AG10803 (cell line): ENCODE measurements at places on chromosomes 5 and 9.

DNA sequence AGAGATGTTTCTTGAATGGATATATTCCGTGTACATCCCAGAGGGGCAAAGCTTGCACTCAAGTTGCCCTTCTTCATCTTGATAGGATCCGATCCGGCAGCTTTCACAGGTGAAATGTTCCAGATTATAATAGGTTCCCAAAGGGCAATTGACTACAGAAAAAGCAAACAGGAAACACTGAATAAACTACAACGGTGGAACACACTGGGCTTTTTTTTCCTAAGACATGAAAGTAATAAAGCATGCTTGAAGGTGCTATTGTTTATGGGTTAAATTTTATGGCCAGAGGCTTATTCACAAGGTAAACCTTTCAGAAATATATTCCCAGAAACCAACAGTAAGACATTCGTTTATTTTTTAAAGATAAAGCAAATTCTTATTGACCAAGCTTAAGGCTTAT is 110.6 kb downstream of the SVEP1 start:
- DNase-seq: no peak

GRCh38 chr9:111413996-111414395 is 70.2 kb downstream of the ECPAS start:
- no peak for DNase-seq

DNA sequence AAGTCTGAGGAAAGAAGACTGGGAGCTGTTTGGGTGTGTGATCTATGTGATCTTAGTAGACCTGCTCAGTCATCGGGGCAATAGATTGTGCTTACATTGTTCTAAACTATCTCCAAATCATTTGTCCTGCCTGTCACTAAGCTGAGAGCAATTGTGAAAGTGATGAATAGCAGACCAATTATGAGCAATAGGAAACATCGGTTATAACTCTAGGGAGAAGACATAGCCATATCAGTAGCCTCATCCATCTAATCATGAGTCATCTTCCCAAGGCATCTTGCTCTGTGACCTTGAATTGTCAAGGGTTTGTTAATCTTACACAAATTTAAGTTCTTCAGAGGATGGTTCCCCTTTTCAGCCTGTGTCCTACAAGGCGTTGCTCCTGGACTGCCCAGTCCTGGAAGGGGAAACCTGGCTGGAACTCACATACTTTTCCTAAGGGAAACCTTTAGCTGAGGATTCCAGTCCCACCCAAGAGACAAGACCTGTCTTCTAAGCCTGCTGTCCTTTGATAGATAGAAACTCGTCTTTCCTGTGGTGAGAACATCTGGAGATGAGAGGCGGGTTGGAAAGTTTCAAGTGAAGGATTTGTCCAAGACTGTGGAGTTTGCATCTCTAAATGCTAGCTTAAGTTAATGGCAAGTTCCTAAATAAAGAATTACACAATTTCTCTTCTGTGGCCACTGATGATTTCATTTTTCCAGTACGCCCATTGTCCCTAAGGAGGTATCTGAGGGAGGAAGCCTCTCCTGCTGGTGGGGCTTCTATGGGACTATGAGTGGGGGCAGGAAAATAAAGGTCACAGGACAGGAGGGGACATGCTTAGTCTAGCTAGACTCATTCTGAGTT is 53.9 kb upstream of the TRIM32 start:
- DNase-seq: peak; percentile 67

- no peak for DNase-seq
These were observed 512.2 kb upstream of the GRIA1 start for GRCh38 chr5:152978141-152978835.

DNA sequence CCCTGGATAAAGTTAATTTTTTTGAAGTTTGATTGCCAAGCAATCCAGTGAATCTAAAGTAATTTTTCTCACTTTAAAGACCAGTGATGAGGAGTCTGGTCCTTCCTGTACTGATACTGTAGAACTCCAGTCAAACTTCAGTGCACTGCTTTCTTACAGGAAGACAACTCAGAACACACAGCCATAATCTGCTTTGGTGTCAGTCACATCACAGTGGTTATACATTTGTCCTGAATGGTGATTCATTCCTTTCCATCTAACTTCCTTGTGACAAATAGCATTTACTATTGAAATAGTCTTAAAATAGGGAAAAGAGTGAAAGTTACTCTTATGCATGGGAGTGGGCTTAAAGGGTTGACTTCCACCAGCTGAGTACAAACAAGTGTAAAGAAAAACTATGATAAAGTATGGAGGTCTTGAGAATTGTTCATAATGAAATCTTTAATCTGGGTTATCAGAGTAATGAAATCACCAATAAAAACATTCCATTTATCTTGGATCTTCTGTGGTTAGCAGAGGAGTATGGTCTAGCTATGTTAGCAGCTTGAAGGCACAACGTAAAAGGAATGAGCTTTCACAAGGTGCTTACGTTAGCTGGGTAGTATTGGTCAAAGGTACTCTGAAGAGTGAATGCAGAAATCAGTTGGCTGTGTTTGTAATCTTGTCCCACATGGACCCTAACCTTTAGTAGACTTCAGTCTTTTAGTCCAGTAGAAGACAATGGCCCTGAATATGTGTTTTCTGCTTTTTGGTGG is 41.5 kb downstream of the DCP2 start:
- no peak for DNase-seq

GRCh38 chr9:19913151-19913550 is 124.3 kb upstream of the SLC24A2 start:
- no peak for DNase-seq

GRCh38 chr9:123472862-123473614 is 117.0 kb downstream of the CRB2 start:
- peak; percentile 9 for DNase-seq

DNA sequence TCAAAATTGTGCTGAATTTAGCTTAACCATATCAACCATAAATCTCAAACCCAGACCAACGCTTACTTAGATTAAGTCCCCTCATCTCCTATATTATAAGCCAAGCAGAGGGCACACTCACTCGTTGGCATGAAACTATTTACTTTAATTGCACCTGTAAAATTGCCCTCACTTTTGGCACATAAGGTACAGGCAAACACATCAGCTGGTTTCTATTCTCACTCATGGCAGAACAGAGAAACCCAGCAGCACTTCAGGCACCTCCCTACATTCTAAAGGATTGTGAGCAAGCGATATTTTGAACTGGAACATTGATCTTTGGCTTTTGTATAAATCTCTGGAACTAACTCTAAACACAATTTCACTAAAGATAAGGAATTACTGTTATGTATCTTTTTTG is 845.6 kb upstream of the CDH6 start:
- no peak for DNase-seq

- no peak for DNase-seq
These were observed 9.6 kb upstream of the C1QTNF2 start for GRCh38 chr5:160380041-160380440.

GRCh38 chr5:148125641-148126040 is 42.7 kb upstream of the SPINK14 start:
- DNase-seq: no peak

DNA sequence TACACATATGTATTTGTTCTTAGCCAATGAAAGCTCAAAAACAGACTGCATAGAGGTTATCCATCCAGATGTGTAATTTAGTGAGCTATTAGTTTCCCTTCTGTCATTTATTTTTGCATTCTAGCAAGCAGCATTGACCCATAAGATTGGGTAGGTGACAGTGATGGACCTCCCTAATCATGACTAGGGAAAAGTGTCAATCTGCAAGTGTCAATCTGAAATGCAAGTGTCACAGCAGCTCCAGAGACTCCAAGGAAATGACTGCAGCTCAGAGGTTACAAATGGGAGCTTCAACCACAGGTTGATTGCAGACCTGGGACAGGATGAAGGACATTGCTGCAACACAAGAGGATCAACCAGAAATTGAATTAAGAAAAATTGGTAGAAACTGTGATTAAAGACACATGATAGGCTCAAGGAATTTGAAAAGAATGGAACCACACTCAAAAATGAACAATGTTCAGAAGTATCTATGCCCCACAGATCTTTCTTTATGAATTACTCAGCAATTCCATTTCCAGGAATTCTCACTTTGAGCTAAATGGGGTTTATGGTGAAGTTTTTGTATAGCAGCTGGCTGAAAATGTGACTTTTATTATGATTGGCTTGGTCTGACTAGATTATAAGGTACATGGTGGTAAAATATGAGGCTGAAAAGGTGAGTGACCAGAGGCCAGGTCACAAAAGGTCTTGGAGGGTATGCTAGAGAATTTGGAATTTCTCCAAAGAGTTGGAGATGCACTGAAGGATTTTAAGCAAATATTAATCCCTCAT is 59.6 kb upstream of the HTR4 start:
- no peak for DNase-seq

DNA sequence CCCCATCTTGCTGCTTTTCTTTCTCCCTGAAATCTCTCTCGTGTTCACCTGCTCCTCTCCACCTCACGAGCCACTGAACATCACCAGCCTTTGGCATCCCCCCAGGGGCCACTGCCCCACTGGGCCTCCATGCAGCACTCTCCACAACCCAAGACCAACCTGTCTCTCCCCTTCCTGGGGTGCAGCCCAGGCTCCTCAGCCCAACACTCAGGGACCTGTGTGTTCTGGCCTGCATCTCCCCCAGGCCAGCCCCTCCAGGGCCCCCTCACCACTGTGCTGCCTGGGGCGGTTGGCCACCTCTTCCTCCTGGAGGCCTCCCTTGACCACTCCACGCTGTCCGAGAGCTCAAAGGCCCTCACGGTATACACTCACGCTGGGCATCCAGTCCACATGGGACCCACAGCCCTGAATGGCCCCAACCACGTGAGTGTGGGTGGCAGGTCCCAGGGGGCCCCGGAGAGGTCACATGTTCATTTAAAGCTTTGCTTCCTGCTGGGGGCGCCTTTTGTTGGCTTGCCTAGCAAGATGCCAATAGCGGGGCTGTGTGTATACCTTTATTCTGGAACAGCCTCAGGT is 453 bp upstream of the DOK3 start:
- DNase-seq: no peak

GRCh38 chr9:98009936-98010335 is 26.8 kb downstream of the ANP32B start:
- peak; percentile 56 for DNase-seq

- no peak for DNase-seq
These were observed 319.4 kb downstream of the CDH10 start for GRCh38 chr5:24325306-24325832.

DNA sequence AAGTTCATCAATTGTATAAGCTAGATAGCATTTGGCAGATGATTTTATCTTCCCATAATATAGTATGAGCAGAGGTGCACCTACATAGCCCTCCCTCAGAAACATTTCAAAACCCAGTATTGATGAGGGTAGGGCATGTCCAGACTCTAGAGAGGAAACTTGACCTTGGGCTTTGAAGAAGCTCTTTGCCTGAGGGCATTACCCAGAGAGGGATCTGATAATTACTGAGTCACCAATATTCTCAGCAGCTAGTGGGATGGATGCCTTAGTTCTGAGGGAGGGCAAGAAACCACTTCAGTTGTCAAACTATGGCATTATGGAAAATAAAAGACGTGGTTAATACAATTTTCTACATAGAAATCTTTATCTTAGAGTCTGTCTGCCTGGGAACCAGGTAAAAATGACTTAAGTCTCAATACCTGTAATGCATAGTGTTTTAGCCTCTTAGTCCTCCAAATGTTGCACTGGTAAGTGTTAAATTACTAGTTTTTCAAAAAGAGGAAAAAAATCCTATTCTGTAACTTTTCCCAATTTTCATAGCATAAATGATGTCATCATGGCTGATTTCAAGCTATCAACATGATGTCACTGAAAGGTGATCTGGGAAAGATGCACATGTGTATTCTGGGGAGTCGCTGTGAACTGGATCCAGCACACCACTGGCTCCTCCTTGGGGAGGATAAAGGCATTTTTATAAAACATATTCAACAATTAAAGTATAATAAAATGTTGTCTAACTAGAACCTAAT is 809.0 kb downstream of the KCTD16 start:
- DNase-seq: no peak

GRCh38 chr5:125603321-125603720 is 819.9 kb upstream of the GRAMD2B start:
- no peak for DNase-seq

- DNase-seq: no peak
These were observed 277.4 kb downstream of the SLCO4C1 start for GRCh38 chr5:102018690-102019089.

DNA sequence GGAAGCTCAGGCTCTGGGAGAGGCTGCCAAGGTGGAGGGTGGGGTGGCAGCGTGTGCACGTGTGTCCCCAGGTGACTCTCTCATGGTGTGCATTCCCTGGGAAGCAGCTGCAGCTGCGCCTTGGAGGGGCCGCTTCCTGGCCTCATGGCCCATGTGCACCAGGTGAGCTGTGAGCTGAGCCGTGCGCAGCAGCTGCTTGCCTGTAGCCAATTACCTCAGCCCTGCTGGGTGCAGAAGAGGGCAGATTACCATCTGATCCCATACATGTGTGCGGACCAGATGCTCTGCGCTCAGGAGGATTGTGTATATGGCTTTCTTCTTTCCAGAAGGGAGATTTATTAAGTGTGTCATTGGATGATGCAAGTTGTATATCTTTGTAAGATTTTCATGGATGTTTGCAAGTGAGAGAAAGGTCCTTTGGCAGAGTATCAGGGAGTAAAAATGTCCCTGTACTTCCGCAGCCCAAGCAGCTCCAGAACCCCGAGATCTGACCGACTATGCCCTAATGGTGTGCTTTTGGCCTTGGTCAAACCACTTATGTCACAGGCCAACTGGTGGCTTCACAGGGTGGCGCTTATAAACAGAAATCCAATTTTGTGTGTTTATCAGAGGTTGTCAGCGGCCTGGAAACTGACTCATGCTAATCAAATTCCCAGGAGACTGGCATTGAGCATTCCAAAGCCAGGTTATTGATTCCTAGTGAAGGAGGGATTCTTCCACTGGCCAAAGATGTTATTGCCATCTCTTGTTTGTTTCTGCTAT is 229.3 kb downstream of the GOLPH3 start:
- DNase-seq: no peak

GRCh38 chr5:164191240-164191639 is 685.8 kb downstream of the MAT2B start:
- peak; percentile 1 for DNase-seq

- DNase-seq: no peak
These were observed 739.3 kb downstream of the NR2F1-AS1 start for GRCh38 chr5:92841604-92842155.

DNA sequence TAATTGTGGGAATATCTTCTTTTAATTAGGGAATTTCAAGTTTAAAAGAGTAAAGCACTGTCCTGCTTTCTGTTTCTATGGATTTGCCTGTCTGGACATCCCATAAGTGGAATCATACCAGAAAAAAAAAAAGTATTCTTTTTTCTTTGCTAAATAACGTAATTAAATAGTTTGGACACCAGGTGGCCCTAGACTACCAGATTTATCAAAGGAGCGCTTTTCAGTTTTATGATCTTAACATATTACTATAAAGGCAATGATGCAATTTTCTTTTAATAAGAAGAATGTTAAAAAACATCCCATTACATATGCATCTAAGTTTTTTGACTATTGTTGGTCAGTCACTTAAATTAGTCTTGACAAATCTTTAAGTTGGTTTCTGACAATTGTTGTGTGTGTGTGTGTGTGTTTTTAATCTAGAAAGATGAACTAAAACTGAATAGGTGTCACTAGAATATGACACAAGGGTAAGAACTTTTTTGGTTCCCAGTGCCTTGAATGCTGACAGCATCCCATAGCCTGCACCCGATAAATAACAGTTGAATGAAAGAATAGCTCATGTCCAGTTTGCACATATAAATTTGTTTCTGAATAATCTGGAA is 49.5 kb downstream of the C5orf22 start:
- DNase-seq: peak; percentile 49
